ENCODE measurements at places on chromosomes 3 and 15.

GRCh38 chr3:98817547-98818041 lies 54.5 kb downstream of the ST3GAL6 start:
- peak; percentile 53 for DNase-seq

GRCh38 chr3:53255775-53256703 lies at the start of gene TKT:
Gene TKT, minus strand, starts transcription at chr3:53256022. Its CDS starts 80 bp downstream, at chr3:53255942.
- peak; percentile 74 for DNase-seq

- no peak for DNase-seq
Observed at GRCh38 chr3:78690766-78691165, 1077.0 kb downstream of the ROBO1 start.

GRCh38 chr3:170868577-170869238 lies 1.3 kb downstream of the RPL22L1 start:
- no peak for DNase-seq

DNA sequence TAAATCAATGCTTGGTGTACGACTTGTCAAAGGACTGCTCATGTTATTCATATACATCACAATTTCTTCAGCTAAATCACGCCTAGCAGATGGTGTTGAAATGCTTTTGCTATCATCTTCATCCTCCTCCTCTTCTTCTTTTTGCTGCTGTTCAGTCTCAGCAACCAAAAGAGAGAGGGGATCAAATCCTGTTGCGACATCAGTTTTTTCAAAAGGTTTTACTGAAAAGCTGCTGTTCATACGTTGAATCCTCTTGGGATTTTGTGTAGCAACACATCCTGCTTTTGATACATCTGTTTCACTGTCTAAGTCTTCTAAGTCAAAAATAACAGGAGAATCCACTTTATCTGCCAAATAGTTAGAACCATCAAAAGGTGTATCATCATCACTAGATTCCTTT lies 69.0 kb downstream of the SLC24A1 start:
- no peak for DNase-seq
